ENCODE measurements at places on chromosomes 4 and X.
A peak's percentile ranks its signal among the peaks of the same experiment; 100 is the strongest.

- no peak for DNase-seq
Observed at GRCh38 chr4:81196126-81196650, 18.8 kb downstream of the PRKG2 start.

DNA sequence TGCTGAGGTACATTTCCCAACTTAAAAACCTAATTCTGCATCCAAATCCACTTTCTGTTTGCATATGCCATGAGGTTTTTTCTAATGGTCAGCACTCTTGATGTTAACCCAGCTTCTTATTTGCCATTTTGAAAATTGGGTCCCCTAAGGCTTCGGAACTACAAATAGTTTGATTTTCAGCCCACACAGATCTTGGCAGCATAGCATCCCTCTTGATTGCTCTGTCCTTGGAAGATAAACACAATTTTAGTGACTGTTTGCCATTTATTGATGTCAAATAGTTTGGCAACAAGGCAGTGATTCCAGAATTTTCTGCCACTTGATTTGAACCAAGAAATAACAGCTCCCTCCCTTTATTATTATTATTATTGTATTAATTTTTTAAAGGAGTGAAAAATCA is 696.9 kb downstream of the RAB28 start:
- DNase-seq, result no peak

DNA sequence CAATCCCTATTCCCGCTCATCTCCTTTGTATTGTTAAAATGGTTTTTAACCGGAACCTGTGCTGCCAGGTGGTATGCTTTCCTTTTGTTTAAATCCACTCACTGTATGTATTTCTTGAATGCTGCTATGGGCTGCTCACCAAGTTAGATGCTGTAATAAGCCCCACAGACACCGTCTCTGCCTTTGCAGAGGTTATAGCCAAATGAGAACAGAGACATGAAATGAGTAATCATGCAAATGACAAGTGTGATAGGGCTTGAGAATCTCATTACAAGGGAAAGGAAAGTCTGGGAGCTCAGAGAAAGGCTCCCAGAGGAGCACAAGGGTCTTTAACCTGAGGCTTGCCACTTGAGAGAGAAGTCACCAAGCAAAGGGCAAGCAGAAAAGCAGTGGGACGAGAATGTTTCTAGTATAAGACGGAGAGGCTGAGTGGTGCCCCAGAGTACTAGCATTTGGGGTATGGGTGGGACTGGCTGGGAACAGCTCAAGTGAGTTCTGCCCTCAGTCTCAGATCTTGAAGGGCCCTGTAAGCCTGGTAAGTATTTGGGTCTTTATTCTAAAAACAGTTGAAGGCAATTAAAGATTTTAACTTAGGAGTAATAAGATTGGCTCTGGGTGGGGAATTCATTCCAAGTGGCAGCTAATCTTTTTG is 110.8 kb upstream of the H2AZ1 start:
- DNase-seq, result no peak

DNA sequence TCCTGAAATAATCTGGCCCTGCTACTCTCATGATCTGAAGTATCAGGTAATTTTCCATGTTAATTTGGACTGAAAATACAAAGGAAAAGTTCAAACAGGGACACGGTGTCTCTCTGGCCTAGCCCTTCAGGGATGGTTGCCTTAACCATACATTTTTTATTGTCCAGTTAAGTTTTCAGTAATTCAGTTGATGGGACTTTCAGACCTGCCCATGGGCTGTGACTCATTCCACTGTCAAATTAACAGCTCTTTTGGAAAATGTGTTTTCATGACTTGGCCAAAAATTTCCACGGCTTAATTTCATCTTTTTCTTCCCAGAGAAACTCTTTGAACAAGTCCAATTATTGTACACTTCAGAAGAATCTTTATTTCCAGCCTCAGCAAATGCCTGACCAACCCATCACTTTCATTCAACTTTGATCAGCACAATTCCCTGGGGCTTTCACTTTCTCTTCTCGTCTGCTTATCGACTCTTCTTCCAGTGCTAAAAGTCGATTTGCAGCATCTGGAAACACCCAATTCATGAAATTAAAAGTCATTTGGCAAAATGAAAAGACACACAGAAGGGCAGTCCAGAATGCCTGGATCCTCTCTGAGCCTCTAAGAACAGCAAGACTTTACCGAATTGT is 293.9 kb downstream of the RAB28 start:
- no peak for DNase-seq

DNA sequence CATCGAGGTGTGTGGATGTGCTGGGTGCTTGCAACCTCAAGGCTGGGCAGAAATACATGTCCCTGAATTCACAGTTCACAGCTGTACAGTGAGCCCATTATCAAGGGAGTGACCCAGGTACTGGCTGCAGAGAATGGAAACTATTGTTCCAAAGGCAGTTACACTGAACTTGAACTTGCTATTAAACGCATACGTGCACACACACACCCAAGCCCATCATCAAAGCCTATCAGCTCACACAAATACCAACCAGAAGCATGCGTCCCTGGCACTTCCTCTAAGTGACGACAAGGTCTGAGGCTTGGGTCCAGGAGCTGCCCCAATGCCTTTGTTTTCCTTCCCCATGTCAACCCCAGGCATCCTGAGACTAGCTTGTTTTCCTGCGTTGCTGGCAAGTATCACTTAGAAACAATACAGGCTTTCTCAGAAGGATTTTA is 88.6 kb downstream of the IRF2 start:
- no peak for DNase-seq

DNA sequence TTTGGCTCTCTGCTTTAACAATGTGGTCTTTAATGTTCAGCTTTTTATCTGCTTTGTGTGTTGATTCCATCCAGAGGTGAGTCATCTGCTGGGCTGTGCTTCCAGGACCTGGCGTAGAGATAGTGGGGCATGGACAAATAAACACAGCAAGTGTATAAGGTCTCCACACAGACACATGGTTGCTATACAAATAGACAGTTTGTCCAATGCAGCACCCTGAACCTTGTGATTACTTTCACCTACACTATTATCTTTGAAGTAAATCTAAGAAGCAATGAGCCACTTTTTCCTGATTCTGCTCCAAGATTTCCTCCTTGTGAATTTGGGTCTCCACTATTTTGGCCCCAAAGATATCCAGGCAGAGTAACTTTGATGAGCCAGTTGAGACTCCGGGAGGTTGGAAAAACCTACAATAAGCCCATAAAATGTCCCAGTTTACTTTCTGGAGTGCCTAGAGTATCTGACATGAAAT is 12.1 kb downstream of the PPARGC1A start:
- DNase-seq, result no peak

DNA sequence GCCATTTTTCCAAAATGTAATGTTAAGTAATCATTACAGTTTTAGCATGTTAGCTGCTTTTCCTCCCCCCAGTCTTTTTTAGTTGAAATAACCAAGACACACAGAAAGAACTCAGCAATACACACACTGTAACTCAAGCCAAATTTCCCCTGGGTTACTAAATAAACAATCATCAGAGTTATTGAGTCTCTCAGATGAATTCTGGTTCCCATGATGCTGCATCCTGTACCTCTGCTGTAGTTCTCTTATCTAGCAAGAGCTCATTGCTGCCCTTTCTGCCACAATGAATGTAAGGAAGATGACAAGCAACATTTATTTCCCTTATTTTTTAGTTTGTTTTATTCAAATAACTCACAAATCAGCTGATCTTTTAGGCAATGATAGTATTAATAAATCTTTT is 185.1 kb downstream of the ARHGAP6 start:
- no peak for DNase-seq

DNA sequence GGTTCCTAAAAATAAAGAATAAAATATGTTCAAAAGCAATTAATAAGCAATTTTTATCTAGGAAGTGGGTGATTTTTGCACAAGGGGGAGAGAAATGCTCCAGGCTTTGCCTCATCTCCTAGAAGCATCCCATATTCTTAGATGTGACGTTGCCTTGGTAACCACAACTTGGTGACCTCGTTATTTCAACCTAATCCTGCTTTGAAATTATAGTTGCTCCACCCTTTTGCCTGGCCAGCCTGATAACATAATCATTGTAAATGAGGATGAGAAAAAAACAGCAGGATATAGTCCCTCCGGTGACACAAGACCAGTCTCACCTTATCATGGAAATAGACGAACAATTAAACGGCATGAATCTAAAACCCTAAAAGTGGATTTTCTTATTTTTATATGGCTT is 194.4 kb downstream of the QDPR start:
- no peak for DNase-seq

GRCh38 chr4:68175562-68176155 is 46.0 kb upstream of the TMPRSS11F start:
- peak; percentile 69 for DNase-seq

- DNase-seq, result no peak
Observed at GRCh38 chr4:85298037-85298436, 176.9 kb upstream of the ARHGAP24 start.

GRCh38 chrX:69033936-69034335 is 131.3 kb downstream of the PJA1 start:
- no peak for DNase-seq

GRCh38 chrX:21996872-21997455 is 35.2 kb upstream of the PHEX start:
- DNase-seq, result peak; percentile 36

- DNase-seq, result no peak
Observed at GRCh38 chr4:184951668-184952160, 66.6 kb upstream of the HELT start.

- DNase-seq, result no peak
Observed at GRCh38 chr4:67638136-67638535, 62.8 kb downstream of the UBA6 start.

DNA sequence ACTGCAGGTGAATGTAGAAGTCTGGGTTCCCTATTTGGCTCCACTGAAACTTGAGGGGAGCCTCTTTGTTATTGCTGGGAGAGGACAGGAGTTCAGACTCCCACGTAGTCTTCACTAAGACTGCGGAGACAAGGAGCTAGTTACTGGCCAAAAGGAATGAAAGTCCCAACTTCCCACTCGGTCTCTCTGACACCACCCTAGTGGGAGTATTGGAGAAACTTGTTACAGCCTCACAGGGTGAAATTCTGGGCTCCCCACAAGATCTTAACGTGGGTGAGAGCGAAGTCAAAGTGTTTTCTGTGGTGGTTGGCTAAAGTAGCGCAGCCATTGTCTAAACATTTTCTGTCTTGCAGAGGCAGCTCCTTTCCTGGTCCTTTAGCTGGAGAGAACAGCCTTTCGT is 13.5 kb downstream of the MYOZ2 start:
- DNase-seq, result no peak

GRCh38 chrX:30791296-30792278 is 97.5 kb downstream of the TAB3 start:
- DNase-seq, result no peak

DNA sequence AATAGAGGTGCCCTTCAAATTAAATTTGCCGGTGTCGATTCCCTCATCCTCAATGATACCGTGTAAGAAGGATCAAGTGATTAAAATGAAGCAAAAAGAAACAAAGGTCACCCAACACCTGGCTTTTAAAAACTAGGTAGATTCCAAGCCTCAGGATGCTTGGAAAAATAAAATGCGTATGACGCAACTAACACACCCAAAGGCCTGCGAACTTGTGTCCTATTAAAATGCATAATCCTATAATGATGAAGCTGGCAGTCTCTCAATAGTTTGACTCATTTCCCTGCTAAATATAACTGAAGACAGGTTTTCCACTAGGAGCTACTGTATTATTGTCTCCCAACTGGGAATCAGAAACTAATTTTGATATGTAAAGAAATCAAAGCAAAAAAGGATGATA is 263.2 kb downstream of the DHX15 start:
- DNase-seq, result no peak
